ENCODE measurements at places on chromosomes 6 and 20. TPM values are rescaled to one million over a fixed set of nuclear protein-coding genes. Genes with fewer than 3 reads are reported as not detected.

Gene BTN1A1
- total RNA-seq: not detected

Gene SLC17A9
- 0.22 TPM for total RNA-seq

Gene MYT1
- total RNA-seq: 0.18 TPM

Gene XKR7
- total RNA-seq: not detected

GRCh38 chr6:12254210-12254609, 36.0 kb upstream of the EDN1 start:
- no peak for DNase-seq
- no peak overlapping the region for H3K4me3 ChIP-seq
- H3K36me3 ChIP-seq: no peaks in the 10 kb centered on the region
- no peaks in the 10 kb centered on the region for H3K27me3 ChIP-seq
- no peak overlapping the region for H3K27ac ChIP-seq

- no peaks in the 10 kb centered on the region for H3K27me3 ChIP-seq
- H3K27ac ChIP-seq: no peak overlapping the region
- H3K4me1 ChIP-seq: no peaks in the 10 kb centered on the region
- H3K4me3 ChIP-seq: no peak overlapping the region
- DNase-seq: no peak
- H3K36me3 ChIP-seq: no peaks in the 10 kb centered on the region
These were observed 36.0 kb downstream of the ZNF311 start for GRCh38 chr6:28969129-28969528.

GRCh38 chr6:168368066-168368820, 48.7 kb upstream of the DACT2 start:
- H3K4me3 ChIP-seq: no peak overlapping the region
- no peaks in the 10 kb centered on the region for H3K36me3 ChIP-seq
- no peak overlapping the region for H3K27ac ChIP-seq

- no peak overlapping the region for H3K4me3 ChIP-seq
- H3K36me3 ChIP-seq: no peaks in the 10 kb centered on the region
- no peak overlapping the region for H3K27ac ChIP-seq
- no peaks in the 10 kb centered on the region for H3K27me3 ChIP-seq
These were observed 8.6 kb upstream of the LY6G5C start for GRCh38 chr6:31689249-31690110.

DNA sequence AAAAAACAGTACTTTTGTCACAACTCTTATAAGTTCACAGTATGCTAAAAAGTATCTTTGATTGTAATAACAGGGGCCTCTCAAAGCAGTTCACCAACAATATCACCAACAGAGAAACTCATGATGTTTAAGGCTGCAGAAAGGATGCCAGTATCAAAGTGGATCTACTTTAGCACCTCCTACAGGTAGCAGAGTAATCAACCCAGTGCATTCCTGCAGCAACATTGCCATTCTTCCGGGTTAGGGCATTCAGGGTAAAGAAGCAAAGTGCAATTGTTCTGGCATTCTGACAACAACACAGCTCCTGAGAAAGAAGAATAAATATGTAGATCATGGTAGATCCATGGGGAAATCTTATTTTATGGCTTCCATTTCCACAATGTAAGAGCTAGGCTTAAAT, 7.6 kb upstream of the SLC17A4 start:
- no peaks in the 10 kb centered on the region for H3K27me3 ChIP-seq
- no peak for DNase-seq
- H3K27ac ChIP-seq: no peak overlapping the region
- H3K4me3 ChIP-seq: no peak overlapping the region
- no peaks in the 10 kb centered on the region for H3K4me1 ChIP-seq
